H9 (cell line): ENCODE measurements at places on chromosomes 7 and 10. TPM values are rescaled to one million over a fixed set of nuclear protein-coding genes. Genes with fewer than 3 reads are reported as not detected.

GRM3 gene
- total RNA-seq = 0.15 and 0.70 TPM in 2 replicates

HOXA3 gene
- not detected in 2 replicates for total RNA-seq

HABP2 gene
- not detected in 2 replicates for total RNA-seq

GPR141 gene
- total RNA-seq = 0.50 and 0.55 TPM in 2 replicates

ADRB1 gene
- 0.13 TPM in 1 of 2 replicates, not detected in the other for total RNA-seq

POM121 gene
- 79.0 and 80.2 TPM in 2 replicates for total RNA-seq

HYAL4 gene
- not detected in 2 replicates for total RNA-seq

CCDC172 gene
- 1.3 and 1.8 TPM in 2 replicates for total RNA-seq

CNTNAP2 gene
- total RNA-seq = 64.5 and 64.8 TPM in 2 replicates

PAOX gene
- total RNA-seq = 5.3 and 5.6 TPM in 2 replicates

LRCH4 gene
- 36.8 and 39.1 TPM in 2 replicates for total RNA-seq

LMOD2 gene
- not detected in 2 replicates for total RNA-seq

GIMAP2 gene
- total RNA-seq = not detected in 2 replicates

NUP42 gene
- total RNA-seq = 34.9 and 36.5 TPM in 2 replicates

SEMA3D gene
- total RNA-seq = 5.4 and 5.6 TPM in 2 replicates

SUGCT gene
- total RNA-seq = 2.7 and 5.4 TPM in 2 replicates

TAS2R5 gene
- 0.83 and 0.92 TPM in 2 replicates for total RNA-seq

PIK3AP1 gene
- 1.5 and 1.7 TPM in 2 replicates for total RNA-seq

TRIM24 gene
- total RNA-seq = 255 and 260 TPM in 2 replicates

CHST12 gene
- 18.4 and 19.3 TPM in 2 replicates for total RNA-seq

ZNF488 gene
- total RNA-seq = 2.9 and 3.2 TPM in 2 replicates

SFMBT2 gene
- total RNA-seq = 5.3 and 6.7 TPM in 2 replicates

CPA2 gene
- total RNA-seq = 0.29 TPM in 1 of 2 replicates, not detected in the other

TSPAN12 gene
- total RNA-seq = 6.6 and 8.7 TPM in 2 replicates

TRIM73 gene
- total RNA-seq = 2.7 and 2.9 TPM in 2 replicates

PTPRN2 gene
- total RNA-seq = 5.2 and 5.7 TPM in 2 replicates

MYOF gene
- total RNA-seq = 2.7 and 2.8 TPM in 2 replicates

UNC5B gene
- 28.4 and 29.7 TPM in 2 replicates for total RNA-seq

NRF1 gene
- total RNA-seq = 19.3 and 20.0 TPM in 2 replicates

RTKN2 gene
- 14.4 and 14.5 TPM in 2 replicates for total RNA-seq

CCDC71L gene
- 12.8 and 13.7 TPM in 2 replicates for total RNA-seq

STEAP1B gene
- 3.2 and 4.0 TPM in 2 replicates for total RNA-seq

NPTX2 gene
- total RNA-seq = 8.1 and 8.4 TPM in 2 replicates

PRKCQ gene
- total RNA-seq = 11.8 and 12.1 TPM in 2 replicates

IDI1 gene
- 40.8 and 44.7 TPM in 2 replicates for total RNA-seq

WEE2 gene
- total RNA-seq = not detected in 2 replicates

POU6F2 gene
- total RNA-seq = 1.9 and 3.5 TPM in 2 replicates
